Thoracic aorta endothelial cell (primary cell): ENCODE measurements at places on chromosomes 7 and 10. TPM values are rescaled to one million over a fixed set of nuclear protein-coding genes. Genes with fewer than 3 reads are reported as not detected.

ANXA8L1 gene
- not detected in 2 replicates for total RNA-seq

ANKRD61 gene
- 0.22 TPM in 1 of 2 replicates, not detected in the other for total RNA-seq

KNDC1 gene
- not detected in 2 replicates for total RNA-seq

GJD4 gene
- not detected in 2 replicates for total RNA-seq

ANKRD26 gene
- total RNA-seq: 15.1 and 16.4 TPM in 2 replicates

GSDME gene
- 20.2 and 24.9 TPM in 2 replicates for total RNA-seq

WDR86 gene
- total RNA-seq: not detected in 2 replicates

CFAP69 gene
- 2.0 and 3.5 TPM in 2 replicates for total RNA-seq

VSTM2A gene
- not detected in 2 replicates for total RNA-seq

CLDN4 gene
- total RNA-seq: under 0.01 TPM in 1 of 2 replicates, not detected in the other

PRSS37 gene
- not detected in 2 replicates for total RNA-seq

HMX3 gene
- total RNA-seq: not detected in 2 replicates

NPFFR1 gene
- not detected in 2 replicates for total RNA-seq

GIMAP1 gene
- 10.4 and 10.8 TPM in 2 replicates for total RNA-seq

MYH16 gene
- 0.93 and 1.1 TPM in 2 replicates for total RNA-seq

SCIN gene
- total RNA-seq: 0.13 and 0.14 TPM in 2 replicates

MLXIPL gene
- not detected in 2 replicates for total RNA-seq

CDC123 gene
- 153 and 160 TPM in 2 replicates for total RNA-seq

ELN gene
- total RNA-seq: 0.07 and 0.13 TPM in 2 replicates

ADGRA1 gene
- total RNA-seq: not detected in 2 replicates

BCCIP gene
- total RNA-seq: 86.6 and 93.2 TPM in 2 replicates

PSD gene
- total RNA-seq: 0.07 and 0.13 TPM in 2 replicates

SLC26A3 gene
- not detected in 2 replicates for total RNA-seq

GPRIN2 gene
- not detected in 2 replicates for total RNA-seq

CHST15 gene
- 27.0 and 52.1 TPM in 2 replicates for total RNA-seq

FMC1 gene
- total RNA-seq: 6.3 and 8.3 TPM in 2 replicates

UTF1 gene
- total RNA-seq: not detected in 2 replicates

MRLN gene
- not detected in 2 replicates for total RNA-seq

SORCS1 gene
- total RNA-seq: not detected in 2 replicates

GRM3 gene
- not detected in 2 replicates for total RNA-seq

CPSF4 gene
- 26.5 and 30.5 TPM in 2 replicates for total RNA-seq

GIMAP5 gene
- total RNA-seq: 1.2 and 8.9 TPM in 2 replicates

VWDE gene
- under 0.01 and 0.50 TPM in 2 replicates for total RNA-seq

CRTAC1 gene
- total RNA-seq: 0.80 and 5.4 TPM in 2 replicates

CYP2W1 gene
- not detected in 2 replicates for total RNA-seq

CALHM3 gene
- not detected in 2 replicates for total RNA-seq

TCAF2 gene
- total RNA-seq: 14.5 and 31.0 TPM in 2 replicates

ARHGAP22 gene
- total RNA-seq: 65.8 and 76.5 TPM in 2 replicates

SLC35G1 gene
- total RNA-seq: 4.3 and 5.6 TPM in 2 replicates

GSAP gene
- total RNA-seq: 1.7 and 6.6 TPM in 2 replicates

TRPV6 gene
- total RNA-seq: not detected in 2 replicates

PLEKHS1 gene
- total RNA-seq: not detected in 2 replicates
